ENCODE measurements at places on chromosomes 4 and X. TPM values are rescaled to one million over a fixed set of nuclear protein-coding genes. Genes with fewer than 3 reads are reported as not detected.

The ABCG2 gene
- total RNA-seq, result 0.25 TPM

The GPR173 gene
- total RNA-seq, result 0.70 TPM

The NPFFR2 gene
- not detected for total RNA-seq

The ZDHHC15 gene
- total RNA-seq, result 0.16 TPM

The SLC9B1 gene
- total RNA-seq, result 2.4 TPM
